GM23248 (cell line): ENCODE measurements at places on chromosomes 4 and X.

GRCh38 chrX:79368441-79368840 is 1.3 kb upstream of the ITM2A start:
- DNase-seq: no peak

- no peak for DNase-seq
These were observed 6.7 kb downstream of the CORIN start for GRCh38 chr4:47831026-47831679.

GRCh38 chrX:1577845-1578244 is 13.6 kb upstream of the AKAP17A start:
- DNase-seq: no peak

GRCh38 chr4:1410491-1411325 is 4.5 kb upstream of the NKX1-1 start:
- DNase-seq: peak; percentile 67

DNA sequence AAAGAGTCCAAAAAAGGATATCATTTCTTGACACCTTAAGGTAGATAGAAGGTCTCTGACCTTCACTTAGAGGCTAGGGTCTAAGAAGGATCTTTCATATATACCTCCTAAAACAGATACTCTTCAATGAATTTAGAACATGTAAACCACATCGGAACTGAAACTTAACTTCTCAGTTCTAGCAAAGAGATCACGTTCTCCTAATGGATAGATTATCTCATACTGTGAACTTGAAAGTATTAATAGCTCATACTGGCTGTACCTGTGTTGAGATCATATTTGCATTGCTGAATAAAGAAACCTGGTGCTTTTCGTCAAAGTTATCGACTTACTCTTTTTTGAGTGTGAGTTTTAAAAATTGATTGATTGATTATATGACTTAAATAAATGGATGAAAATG is 353.8 kb downstream of the EPHA5 start:
- no peak for DNase-seq

DNA sequence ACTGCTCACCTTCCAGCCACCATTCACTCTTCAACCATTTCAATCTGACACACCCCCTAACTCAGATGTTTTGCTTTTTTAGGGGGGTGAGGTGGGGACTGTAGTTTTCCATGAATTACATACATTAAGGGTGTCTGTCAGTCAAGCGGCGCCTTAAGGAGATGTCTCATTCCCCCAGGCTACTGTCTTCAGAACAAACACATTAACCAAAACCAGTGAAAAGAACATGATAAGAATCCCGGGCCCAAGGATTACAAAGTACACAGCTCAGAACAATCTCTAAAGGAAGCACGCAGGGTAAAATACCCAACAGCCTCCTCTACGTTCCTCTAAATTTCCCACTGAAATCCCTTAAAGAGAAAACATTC is 62.5 kb upstream of the IRF2 start:
- peak; percentile 38 for DNase-seq

DNA sequence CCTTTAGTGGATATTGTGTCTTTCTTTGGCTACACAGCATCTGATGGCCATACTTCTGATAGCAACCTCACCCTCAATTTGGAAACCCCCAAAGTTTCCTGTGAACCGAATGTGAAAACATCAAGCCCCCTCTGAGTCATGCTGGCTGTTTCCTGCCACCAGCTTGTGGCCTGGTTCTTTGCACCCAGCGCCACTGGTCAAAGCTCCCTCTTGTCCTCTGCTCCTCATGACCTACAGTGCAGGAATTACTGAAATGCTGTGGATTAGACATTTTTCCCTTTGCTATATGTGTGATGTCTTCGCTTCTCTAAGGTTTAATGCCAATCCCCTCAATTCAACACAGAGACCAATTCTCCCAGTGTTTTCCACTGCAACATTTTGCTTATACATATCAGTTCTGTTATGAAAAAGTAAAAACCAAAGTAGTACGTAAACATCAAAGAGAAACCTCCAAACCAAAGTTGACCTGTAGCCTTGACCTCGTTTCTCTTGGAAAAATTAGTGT is 224.0 kb upstream of the TENM3 start:
- no peak for DNase-seq

DNA sequence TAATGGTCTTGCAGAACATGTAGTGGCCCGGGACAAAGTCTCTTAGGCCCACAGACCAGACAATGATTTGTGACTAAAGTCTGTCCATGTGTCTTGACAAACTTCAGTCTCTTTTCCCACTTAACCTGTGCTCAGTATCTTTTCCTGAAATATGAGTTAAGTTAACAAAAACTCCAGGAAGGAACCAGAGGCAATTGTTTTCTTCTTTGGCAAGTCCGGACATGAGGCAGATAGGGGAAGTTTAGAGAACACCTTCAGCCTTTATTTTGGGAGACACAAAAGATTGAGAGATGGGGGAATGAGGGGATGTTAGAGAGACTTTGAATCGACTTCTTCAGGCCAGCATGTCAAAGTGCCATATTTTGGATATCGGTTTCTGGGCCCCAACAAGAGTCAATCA is 80.2 kb upstream of the FRMPD4 start:
- no peak for DNase-seq

DNA sequence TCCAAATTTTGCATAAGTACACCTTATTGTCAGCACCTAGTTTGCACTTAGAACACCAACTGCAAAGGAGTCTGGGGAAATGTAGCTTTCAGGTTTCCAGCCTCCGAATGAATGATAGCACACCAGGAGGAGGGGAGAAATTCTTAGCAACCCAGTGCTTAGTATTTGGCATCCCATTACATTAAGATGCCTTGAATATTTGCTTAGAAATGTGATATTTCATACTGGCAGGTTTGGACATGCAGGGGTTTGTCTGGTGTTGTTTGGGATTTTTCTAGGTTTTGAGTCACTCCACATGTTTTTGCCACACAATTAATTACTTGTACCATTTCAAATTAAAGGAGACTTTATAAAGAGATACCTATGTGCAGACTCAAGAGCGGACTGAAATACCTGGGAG is 60.3 kb upstream of the CAMK2D start:
- no peak for DNase-seq

DNA sequence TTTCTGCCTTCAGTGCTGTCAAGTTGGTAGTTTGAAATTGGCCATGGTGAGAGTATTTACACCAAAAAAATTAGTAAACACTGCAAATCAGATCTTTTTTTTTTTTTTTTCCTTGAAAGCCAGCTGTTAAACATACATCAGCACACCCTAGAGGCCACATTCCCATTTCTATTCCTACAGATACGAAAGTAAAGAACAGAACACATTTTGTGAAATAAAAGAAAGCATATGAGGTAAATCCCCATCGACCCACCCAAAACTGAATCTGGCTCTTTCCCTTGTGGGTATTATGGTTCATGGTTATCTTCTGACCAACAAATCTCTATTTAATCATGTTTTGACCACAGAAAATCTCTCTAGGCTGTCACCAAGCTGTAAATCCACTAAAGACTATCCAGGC is 41.8 kb upstream of the AP1AR start:
- peak; percentile 21 for DNase-seq

DNA sequence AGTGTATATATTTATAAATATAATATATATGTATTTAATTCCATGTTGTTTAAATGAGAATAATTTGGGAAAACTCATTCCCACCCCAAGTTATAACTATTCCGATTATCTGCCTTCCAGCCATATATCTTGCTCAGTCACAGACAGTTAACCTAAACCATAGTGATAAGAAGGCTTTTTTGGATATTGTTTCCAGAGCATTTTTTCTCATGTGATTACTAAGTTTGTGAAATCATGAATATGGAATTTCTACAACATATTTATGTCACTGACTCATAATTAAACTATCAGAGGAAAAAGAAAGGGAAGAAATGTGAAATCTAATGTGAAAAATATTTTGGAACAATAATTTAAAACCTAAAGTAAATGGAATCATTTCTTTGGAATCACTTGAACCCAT is 1163.5 kb upstream of the PABPC4L start:
- no peak for DNase-seq
